HEK293T (cell line): ENCODE measurements at places on chromosomes 4 and X.
A peak's percentile ranks its signal among the peaks of the same experiment; 100 is the strongest.

DNA sequence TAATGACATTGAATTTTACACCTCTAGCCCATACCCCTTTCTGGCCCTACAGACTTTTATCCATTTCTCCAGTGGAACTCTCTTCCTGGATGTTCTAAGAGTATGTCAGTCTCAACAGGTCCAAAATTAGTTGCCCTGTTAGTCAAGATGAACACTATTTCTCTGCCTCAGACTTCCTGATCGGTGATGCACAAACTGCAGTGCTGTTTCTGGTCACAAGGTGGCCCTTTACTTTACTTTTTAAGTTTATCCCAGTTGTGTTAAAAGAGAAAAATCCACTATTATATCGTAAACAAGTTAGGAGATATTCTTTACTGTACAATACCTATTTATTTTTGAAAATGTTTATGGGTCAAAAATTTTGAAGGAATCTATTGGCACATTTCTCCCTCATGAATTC is 13.1 kb downstream of the TCEAL7 start:
- DNase-seq, result peak; percentile 59

GRCh38 chrX:37371578-37371991 is 22.4 kb downstream of the PRRG1 start:
- no peak for DNase-seq

- DNase-seq, result no peak
Measured at GRCh38 chr4:69707807-69708206, 52.6 kb downstream of the SULT1B1 start.

DNA sequence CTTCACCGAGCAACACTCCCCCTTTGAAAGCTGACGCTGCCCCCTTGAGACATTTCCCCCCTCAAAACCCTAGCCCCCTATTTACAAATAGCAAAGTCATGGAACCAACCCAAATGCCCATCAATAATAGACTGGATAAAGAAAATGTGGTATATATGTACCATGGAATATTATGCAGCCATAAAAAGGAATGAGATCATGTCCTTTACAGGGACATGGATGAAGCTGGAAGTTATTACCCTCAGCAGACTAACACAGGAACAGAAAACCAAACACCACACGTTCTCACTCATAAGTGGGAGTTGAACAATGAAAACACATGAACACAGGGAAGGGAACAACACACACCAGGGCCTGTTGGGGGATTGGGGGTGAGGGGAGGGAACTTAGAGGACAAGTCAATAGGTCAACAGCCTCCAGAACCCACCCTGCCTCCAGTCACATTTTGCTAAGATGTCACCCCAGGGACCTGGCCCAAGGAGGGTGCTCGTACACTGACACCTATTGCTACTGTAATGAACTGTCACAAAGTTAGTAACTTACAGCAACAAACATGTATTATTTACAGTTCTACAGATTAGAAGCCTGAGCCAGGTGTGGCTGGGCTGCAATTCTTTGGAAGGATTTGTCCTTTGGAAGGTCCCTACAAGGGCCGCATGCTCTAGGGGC is 20.6 kb downstream of the SCD5 start:
- DNase-seq, result no peak

GRCh38 chr4:1359976-1360375 is 13.0 kb downstream of the UVSSA start:
- DNase-seq, result no peak

- DNase-seq, result no peak
Measured at GRCh38 chr4:83855044-83855443, 319.1 kb downstream of the GPAT3 start.

DNA sequence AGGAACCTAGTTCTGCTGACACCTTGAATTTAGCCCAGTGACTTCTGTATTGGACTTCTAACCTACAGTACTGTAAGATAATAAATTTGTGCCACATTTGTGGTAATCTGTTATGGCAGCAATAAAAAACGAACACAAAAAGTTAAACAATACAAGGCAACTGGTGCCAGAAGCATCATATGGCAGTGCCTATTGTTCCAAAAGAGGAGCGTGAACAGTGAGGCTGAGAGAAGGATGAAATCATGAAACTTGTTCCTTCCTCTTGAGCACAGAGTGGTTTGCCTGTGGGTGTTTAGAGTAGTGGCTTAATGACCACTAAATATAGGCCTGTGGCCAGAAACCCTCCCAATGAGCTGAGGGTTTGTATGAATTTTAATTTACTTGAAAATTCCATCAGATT is 69.7 kb upstream of the PGRMC2 start:
- DNase-seq, result no peak

DNA sequence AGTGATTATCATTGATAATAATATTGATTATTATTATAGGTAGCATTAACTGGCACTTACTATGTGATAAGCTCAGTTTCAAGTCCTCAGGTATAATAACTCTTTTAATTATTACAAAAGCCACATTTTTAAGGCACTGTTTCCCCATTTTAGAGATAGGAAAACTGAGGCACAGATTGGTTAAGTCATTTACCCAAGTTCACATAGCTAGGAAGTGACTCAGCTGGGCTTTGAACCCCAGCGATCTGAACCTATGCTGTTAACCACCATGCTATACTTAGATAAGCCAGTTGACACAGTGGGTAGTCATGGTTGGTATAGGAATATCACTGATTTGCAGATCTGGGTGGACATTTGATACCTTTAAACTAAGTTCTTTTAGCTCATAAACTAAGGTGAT is 110.4 kb downstream of the FRAS1 start:
- no peak for DNase-seq

GRCh38 chrX:152138388-152138784 is at the start of gene MAGEA10:
Gene MAGEA10 (minus strand): TSS chrX:152138577. CDS start chrX:152135620, 2,957 bp downstream.
- no peak for DNase-seq

GRCh38 chr4:74619931-74620702 is 174.2 kb downstream of the BTC start:
- DNase-seq, result no peak

- no peak for DNase-seq
Measured at GRCh38 chr4:96175871-96176270, 336.0 kb downstream of the PDHA2 start.

DNA sequence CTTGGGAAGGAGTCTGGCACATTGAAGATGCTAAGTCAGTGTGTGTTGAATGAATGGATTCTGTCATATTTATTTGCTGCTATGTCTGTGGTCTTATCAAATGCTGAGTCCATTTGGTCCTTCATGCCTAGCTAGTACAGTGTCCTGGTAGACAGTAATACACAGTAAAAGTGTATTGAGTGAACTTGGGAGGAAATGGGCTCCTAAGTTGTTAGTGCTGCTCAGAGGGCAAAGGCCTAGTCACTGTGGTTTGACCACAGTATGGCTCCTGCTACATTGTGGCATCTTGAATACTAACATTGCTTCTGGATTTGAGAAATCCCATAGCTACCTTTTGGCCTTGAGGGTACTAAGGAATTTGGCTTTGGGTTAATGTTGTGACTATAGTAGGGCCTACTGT is 33.9 kb downstream of the MTM1 start:
- no peak for DNase-seq

DNA sequence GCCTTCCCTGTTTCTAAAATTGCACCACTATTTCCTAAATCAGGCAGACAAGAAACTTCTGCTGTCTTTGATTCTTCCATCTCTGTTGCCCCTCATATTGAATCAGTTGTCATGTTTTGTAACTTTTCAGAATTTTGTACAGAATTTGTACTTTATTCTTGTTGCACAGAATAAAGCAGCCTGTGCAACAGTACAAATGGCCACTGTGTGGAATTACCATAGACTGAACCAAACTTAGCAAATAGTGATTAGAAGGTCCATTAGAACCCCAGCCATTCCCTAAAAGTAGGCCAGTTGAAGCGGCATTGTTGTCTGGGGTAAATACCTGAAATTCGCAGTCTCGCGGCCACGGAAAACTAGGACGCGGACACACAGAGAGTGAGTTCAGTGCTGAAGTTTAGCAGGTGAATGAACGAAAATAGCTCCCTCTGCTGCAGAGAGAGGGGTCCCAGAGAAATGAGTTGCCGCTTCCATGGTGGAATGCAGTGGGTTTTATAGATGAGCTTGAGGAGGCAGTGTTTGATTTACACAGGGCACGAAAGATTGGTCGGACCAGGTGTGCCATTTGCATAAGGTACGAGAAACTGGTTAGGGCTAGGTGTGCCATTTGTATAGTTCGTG is 71.8 kb downstream of the C4orf33 start:
- DNase-seq, result no peak

GRCh38 chr4:118282692-118283091 is 70.1 kb downstream of the PRSS12 start:
- DNase-seq, result no peak

GRCh38 chrX:80512924-80513323 is 92.7 kb downstream of the TENT5D start:
- DNase-seq, result no peak

- DNase-seq, result no peak
Measured at GRCh38 chr4:101458914-101459313, 111.6 kb upstream of the PPP3CA start.

GRCh38 chr4:8228319-8229250 is 29.5 kb downstream of the SH3TC1 start:
- DNase-seq, result no peak

GRCh38 chr4:101958547-101958946 is 168.0 kb downstream of the BANK1 start:
- DNase-seq, result no peak

- no peak for DNase-seq
Measured at GRCh38 chrX:69615342-69615741, 571 bp upstream of the EDA start.

- no peak for DNase-seq
Measured at GRCh38 chrX:129641941-129642340, 12.8 kb downstream of the APLN start.

DNA sequence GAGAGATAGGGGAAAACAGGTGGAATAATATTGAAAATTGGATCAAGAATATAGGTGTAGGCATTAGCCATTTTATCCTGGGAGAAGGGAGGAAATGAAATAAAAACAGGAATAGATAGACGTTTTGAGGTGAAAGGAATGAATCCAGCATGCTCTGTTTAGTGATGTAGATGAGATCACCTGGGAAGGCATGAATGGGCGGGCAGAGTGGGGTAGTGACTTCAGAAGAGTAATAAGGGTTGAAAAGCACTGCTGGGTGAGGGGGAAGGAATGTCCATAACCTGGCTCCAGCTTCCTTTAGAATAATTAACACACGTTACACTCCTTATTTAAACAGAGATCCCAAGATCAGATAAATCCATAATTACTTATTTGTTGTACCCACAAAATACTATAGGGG is 191.1 kb upstream of the ANXA3 start:
- no peak for DNase-seq

DNA sequence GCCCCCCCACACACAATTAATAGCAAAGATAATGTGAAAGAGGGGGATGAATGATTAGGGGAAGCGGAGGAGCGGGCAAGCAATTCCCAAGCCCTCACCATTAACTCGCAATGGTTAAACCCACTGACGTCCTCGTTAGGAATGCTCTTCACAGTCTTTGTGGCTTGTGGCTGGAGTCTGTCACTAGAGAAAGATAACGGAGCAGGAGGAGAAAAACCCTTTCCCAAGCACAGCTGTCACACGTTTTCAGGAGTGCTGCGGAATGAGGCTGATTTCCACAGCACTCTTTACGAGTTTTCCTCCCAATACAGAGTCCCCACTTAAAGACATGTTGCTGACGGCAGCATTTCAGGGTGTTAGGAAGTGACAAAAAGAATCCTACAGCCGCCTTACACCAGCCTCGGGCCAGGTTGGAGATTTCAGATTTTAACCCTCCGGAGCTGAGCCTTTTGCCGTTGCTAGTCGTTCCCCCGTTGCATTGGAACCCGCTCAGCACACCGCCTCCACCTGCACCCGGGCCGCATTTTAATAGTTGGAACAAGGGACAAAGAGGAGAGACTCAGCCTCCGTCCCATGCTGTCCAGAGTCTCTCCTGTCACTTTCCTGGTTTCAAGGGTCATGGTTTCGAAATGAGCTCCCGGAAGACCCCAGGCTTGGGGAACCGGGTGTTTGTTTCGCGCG is 92.2 kb downstream of the GEMIN8 start:
- DNase-seq, result peak; percentile 23

DNA sequence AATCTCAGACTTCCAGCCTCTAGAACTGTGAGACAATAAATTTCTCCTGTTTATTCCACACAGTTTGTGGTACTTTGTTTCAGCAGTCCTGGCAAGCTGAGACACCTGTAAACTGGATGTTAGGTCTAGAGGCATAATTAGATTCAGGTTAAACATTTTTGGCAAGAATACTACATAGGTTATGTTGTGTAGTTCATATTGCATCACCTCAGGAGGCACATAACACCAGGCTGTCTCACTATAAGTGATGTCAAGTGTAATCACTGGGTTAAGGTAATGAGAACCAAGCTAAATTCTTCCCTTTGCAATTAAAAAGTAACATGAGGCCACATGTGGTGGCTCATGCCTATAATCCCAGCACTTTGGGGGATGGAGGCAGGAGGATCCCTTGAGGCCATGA is 214.2 kb downstream of the ZNF674 start:
- DNase-seq, result no peak

GRCh38 chr4:83932750-83933391 is 397.0 kb downstream of the GPAT3 start:
- DNase-seq, result no peak

- DNase-seq, result no peak
Measured at GRCh38 chrX:136185401-136186022, 38.2 kb downstream of the FHL1 start.

- no peak for DNase-seq
Measured at GRCh38 chr4:98663226-98664006, 5.0 kb upstream of the TSPAN5 start.

- no peak for DNase-seq
Measured at GRCh38 chrX:47239898-47240545, 7.2 kb downstream of the USP11 start.

DNA sequence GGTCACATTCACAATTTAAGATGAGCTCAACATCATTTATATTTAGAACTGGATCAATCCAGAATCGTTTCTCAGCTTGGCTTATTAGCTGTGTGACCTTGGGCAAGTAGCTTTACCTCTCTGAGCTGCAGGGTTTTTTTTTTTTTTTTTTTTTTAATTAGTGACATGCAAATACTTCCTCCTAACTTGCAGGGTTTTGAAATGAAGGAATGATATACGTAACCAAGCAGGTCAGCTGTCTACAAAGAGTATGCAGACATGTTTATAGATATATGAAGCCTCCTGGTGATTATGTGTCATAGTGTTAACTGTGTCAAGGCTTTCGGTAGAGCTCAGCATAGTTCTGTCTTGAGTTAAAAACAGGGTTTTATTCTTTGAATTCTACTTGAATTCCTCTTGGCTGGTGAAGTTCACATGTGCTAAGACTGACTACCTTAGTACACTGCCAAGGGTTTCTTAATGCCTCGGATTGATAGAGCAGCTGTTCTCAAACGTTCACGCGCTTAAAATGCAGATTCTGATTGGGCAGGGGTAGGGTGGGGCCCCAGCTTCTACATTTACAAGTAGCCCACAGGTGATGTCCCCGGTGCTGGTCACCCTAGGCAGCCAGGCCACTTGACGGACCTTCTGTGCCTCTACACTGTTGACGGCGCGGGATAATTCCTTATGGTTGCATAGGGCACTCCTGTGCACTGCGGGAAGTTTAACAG is 654 bp upstream of the STS start:
- no peak for DNase-seq

GRCh38 chrX:134792077-134792476 is 133.8 kb upstream of the PLAC1 start:
- no peak for DNase-seq

- DNase-seq, result no peak
Measured at GRCh38 chr4:136763919-136764318, 768.4 kb downstream of the PCDH18 start.

- no peak for DNase-seq
Measured at GRCh38 chrX:104295636-104296035, 40.9 kb upstream of the ESX1 start.
